ENCODE measurements at places on chromosomes 16 and 17. TPM values are rescaled to one million over a fixed set of nuclear protein-coding genes. Genes with fewer than 3 reads are reported as not detected.

DNA sequence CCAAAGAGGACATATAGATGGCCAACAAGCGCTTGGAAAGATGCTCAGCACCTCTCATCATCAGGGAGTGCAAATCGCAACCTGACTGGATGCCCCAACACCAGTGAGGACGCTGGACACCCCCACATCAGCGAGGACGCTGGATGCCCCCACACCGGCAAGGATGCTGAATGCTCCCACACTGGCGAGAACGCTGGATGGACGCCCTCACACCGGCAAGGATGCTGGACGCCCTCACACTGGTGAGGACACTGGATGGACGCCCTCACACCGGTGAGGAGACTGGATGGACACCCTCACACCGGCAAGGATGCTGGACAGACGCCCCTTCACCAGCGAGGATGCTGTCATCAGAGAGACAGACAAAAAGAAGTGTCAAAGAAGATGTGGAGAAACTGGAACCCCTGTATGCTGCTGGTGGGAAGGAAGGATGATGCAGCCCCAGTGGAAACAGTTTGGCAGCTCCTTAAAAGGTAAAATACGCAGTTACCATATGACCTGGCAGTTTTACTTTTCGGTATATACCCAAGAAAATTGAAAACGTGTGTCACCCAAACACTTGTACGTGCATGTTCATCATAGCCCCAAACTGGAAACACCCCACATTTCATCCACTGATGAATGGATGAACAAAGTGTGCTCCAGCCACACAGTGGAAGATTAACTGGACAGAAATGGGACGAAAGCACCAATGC is 10.1 kb upstream of the JPH3 start:
- no peak overlapping the region for H3K4me3 ChIP-seq
- peaks cover 32% of the 10 kb centered on the region for H3K27me3 ChIP-seq
- H3K36me3 ChIP-seq = no peaks in the 10 kb centered on the region
- H3K4me1 ChIP-seq = peaks cover 4% of the 10 kb centered on the region
- no peak overlapping the region for H3K27ac ChIP-seq
- DNase-seq = no peak

DNA sequence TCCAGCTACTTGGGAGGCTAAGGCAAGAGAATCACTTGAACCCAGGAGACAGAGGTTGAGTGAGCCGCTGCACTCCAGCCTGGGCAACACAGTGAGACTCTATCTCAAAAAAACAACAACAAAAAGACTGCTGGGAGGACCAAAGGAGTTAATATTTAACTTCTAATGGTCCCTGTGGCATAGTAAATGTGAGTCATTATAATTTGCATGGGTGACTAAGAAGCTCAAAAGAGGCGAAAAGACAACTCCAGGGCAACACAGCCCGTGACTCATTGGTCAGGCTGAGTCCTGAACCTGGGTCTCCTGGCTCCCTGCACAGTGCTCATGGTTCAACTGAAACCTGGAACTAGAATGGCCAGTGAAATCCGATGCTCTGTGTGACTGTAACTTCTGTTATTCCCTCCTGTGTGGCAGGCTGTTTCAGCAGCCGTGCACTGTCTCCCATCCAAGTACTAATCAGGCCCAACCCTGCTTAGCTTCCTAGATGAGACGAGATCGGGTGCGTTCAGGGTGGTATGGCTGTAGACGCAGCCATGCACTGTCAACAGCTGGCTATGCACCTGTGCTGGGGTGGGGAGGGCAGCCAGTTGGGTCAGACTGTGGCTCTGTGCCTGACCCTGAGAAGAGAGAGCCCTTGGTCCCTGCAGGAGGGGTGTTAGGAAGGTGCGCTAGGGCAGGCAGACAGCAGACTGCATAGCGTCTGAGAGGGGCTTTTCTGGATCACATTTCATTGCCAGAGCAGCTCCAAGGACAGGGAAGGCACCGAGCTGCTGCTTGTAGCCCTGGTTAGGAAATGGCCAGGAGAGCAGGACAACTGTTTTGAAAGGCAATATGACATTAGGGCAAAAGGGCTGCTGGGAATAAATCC is 14.5 kb upstream of the GPRC5C start:
- no peak overlapping the region for H3K4me3 ChIP-seq
- no peaks in the 10 kb centered on the region for H3K4me1 ChIP-seq
- no peaks in the 10 kb centered on the region for H3K27me3 ChIP-seq
- H3K27ac ChIP-seq = no peak overlapping the region
- no peaks in the 10 kb centered on the region for H3K36me3 ChIP-seq

DNA sequence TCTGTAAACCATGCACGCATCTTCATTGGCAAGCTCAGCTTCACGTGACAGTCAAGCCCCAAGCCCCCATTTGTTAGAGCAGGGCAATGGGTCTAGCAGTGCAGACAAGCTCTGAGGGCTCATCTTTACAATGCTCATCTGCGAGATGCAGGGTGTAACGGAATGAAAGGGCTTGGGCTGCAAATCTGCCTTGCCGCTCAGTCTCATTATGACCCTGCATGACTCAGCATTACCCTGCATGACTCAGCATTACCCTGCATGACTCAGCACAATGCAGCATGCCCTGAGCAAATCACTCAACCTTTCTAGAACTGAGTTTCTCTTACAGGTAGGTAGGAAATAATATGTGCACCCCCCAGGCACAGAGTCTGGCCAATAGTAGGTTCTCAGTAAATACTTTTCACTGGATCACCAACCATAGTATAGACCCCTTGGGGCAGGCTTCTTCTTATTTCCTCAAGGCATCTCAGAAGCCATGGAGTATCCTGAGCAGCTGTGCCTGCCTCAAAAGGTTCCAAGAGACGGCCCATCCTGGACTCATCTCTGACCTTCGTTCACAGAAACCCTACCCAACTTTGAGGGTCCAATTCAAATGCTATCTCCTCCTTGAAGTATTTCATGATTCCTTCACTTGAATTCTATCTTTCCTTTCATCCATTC is 391.3 kb upstream of the CDH5 start:
- DNase-seq = no peak
- no peak overlapping the region for H3K4me3 ChIP-seq
- H3K27ac ChIP-seq = no peak overlapping the region
- no peaks in the 10 kb centered on the region for H3K4me1 ChIP-seq

DNA sequence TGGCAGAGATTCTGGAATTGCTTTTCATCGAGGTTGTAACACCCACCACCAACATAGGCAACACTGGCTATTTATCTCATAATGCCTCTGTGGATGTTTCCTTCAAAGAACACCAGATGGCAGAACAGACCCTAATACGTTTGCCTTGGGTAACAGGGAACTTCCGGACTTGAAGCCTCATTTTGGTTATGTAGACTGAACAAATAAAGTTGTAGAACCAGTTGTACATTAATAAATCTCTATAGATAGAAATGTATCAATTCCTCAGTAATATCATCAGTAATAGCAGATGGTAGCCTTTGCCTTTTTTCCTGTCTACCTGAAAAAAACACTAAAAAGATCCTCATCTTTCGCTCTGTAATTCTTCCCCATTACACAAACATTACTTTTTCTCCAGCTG is 25.9 kb upstream of the APOH start:
- no peak overlapping the region for H3K27ac ChIP-seq
- H3K4me3 ChIP-seq = no peak overlapping the region
- H3K4me1 ChIP-seq = no peaks in the 10 kb centered on the region
- DNase-seq = no peak

DNA sequence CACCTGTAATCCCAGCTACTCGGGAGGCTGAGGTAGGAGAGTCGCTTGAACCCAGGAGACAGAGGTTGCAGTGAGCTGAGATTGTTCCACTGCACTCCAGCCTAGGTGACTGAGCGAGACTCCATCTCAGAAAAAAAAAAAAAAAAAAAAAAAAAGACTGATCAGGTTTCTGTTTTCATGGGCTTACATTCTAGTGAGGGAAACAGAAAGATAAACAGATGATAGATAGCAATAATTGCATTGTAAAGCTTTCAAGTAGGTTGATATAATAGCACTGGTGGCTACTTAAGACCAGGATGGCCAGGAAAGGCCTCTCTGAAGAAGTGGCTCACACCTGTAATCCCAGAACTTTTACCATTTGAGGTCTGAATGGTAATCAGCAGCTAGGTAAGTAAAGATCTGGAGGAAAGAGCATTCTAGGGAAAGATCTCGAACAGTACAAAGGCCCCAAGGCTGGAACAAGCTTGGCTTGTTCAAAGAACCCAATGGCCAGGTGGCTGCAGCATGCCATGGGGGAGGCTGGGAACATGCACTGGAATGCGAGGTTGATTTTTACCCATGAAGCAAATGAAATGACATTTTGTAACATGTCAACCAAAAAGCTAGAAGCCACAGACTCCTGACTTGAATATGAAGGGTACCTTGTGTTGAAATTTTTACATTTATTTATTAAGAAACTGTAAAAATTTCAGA is 108.3 kb upstream of the DHX40 start:
- no peaks in the 10 kb centered on the region for H3K27me3 ChIP-seq
- H3K4me3 ChIP-seq = no peak overlapping the region
- no peak for DNase-seq
- H3K36me3 ChIP-seq = no peaks in the 10 kb centered on the region

DNA sequence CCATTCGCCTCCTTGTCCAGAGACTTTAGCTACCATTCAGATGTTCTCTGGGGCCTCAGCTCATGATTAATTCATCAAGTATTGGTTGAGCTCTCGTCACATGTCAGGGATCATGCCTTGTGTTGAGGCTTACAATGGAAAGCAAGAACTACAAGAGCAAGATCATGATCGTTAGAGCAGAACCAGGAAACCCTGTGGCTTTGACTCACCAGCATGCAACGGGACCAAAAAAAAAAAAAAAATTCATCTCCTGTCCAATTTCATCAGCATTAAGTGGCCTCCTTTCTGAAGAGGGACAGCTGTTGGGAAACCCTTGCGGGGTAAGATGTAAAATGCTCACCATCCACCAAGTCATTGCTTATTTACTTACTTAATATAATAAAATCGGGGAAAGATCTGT is 12.1 kb upstream of the USP10 start:
- H3K4me3 ChIP-seq = no peak overlapping the region
- no peaks in the 10 kb centered on the region for H3K4me1 ChIP-seq
- no peak overlapping the region for H3K27ac ChIP-seq
- DNase-seq = peak; percentile 13
- H3K27me3 ChIP-seq = peaks cover 2% of the 10 kb centered on the region
- no peaks in the 10 kb centered on the region for H3K36me3 ChIP-seq

DNA sequence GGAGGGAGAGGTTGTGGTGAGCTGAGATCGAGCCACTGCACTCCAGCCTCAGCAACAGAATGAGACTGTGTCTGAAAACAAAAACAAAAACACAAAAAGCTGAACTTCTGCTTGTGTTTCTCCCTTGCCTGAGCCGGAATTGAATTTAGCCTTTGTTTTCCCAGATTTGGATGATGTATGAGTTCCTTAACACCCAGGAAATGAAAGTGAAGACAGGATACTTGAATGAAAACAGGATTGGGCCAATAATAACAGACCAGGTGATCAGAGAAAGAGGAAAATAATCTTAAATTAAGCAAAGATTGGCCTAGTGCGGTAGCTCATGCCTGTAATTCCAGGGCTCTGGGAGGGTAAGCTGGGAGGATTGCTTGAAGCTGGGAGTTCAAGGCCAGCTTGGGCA is 1.6 kb upstream of the NUPR1 start:
- H3K27me3 ChIP-seq = no peaks in the 10 kb centered on the region
- peaks cover 23% of the 10 kb centered on the region for H3K4me1 ChIP-seq

GRCh38 chr17:8965394-8966168 is at the start of gene PIK3R5:
PIK3R5 (minus strand) TSS chr17:8965707; CDS start chr17:8911494, 54,213 bp downstream.
- peaks cover 7% of the 10 kb centered on the region for H3K4me1 ChIP-seq
- no peak for DNase-seq
- H3K27me3 ChIP-seq = peaks cover 23% of the 10 kb centered on the region
- H3K4me3 ChIP-seq = peak within 1 kb of the TSS; percentile 15

DNA sequence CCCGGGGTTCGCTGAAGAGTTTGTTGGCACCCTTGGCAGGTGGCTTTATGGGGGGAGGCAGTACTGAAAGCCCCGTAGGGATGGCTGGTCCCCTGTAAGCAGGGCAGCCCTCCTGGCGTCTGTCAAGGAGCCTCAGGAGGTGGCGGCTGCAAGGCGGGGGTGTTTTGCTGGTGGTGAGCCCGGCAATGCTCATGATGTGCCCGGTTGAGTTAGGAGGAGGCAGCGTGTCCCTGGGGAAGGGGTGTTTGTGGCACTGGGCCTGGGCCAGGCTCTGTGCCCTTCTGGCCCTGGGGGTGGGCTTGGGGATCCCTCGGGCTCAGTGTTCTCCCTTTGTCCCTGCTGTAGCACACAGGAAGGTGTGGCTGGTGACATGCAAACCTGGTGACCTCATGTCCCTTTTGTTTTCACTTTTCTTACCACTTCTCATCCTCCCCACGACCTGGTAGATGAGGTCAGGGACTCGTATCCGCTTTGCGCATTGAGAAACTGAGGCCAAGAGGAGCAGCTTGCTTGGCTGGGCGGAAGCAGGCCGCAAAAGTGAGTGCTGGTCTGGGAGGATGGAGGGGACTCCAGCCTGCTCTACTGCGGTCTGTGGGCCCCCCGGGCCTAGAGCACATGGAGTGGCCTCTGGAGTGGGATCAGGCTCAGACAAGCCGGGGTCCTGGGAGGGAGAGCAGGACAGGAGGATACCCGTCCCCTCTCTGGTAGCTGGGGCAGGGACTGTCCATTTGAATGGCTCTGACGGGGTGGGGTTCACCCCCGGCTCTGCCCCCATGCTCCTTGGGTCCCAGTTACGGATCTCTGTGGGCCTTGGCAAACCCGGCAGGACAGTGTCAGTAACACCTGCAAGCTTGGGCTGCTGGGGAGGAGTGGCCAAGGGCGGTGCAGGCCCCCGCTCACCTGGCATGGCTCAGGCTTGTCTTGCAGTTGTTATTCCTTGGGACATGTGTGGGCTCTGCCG is 2.2 kb downstream of the SNN start:
- peak overlapping the region; percentile 82 for H3K27ac ChIP-seq
- no peaks in the 10 kb centered on the region for H3K4me1 ChIP-seq

DNA sequence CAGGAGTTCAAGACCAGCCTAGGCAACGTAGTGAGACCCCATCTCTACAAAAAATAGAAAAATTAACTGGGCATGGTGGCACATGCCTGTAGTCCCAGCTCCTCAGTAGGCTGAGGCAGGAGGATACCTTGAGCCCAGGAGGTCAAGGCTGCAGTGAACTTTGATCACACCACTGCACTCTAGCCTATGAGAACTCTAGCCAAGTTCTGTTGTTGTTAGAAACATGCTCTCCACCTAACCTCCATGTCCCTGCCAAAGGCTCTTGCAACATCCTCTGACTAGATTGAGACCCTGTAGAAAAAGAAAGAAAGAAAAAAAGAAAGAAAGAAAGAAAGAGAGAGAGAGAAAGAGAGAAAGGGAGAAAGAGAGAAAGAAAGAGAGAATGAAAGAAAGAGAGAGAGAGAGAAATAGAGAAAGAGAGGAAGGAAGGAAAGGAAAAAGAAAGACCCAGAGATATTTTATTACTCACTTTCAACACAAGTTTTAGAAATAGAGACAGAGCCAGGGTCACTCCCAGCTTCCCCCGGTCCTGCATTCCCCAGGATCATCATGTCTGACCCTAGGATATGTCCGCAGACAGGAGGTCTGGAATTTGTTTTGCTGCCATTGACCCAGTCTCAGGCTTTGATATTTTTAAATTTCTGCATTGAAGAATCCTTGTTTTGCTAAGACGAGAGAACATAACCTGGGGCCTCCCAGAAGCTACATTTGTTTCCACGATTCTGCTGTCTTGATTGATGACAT is 376.5 kb upstream of the CDH5 start:
- no peak for DNase-seq
- H3K27me3 ChIP-seq = no peaks in the 10 kb centered on the region
- H3K36me3 ChIP-seq = no peaks in the 10 kb centered on the region

SCGB1C2 gene
- not detected for total RNA-seq

KRT12 gene
- total RNA-seq = not detected

ADAP2 gene
- total RNA-seq = 11.8 TPM

Measured in sigmoid colon (tissue), 7 donors.